ENCODE measurements at places on chromosomes 4 and X.
A peak's percentile ranks its signal among the peaks of the same experiment; 100 is the strongest.

- peak; percentile 77 for DNase-seq
Observed at GRCh38 chrX:129777218-129778030, 2.3 kb upstream of the SASH3 start.

GRCh38 chr4:76623217-76624045 is 188.4 kb downstream of the SHROOM3 start:
- DNase-seq, result no peak

GRCh38 chrX:150365990-150366911 is 3.1 kb downstream of the MAMLD1 start:
- DNase-seq, result peak; percentile 50

DNA sequence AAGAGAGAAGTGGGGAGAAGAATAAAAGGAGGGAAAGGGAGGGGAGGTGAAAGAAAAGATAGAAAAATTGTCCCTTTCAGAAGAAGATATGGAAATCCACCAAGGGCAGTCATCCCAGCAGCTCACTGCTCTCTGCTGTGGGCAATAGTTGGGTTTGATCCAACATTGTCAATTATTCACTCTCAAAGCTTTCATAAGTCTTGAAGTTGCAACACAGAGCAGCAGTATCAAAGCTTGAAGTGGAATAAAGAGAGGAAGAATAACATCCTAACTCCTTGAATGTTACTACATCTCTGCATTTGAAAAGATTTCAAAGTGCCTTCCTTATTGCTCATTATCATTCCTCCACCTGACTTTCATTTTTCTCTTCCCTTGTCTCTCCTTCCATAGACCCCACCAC is 62.3 kb upstream of the HHIP start:
- no peak for DNase-seq

GRCh38 chrX:112641449-112641848 is 38.3 kb downstream of the LHFPL1 start:
- no peak for DNase-seq

GRCh38 chr4:43325220-43325967 is 432.9 kb downstream of the GRXCR1 start:
- DNase-seq, result no peak

DNA sequence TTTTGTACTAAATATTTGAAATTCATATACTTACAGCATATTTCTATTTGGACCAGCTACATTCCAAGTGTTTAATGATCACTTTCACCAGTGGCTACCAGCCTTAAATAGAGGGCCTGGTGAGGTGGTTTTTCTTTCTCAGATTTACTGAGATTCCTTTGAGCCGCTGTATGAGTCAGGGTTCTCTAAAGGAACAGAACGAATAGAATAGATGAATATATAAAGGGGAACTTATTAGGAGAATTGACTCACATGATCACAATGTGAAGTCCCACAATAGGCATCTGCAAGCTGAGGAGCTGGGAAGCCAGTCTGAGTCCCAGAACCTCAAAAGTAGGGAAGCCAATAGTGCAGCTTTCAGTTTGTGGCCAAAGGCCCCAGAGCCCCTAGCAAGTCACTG is 146.2 kb upstream of the TLL1 start:
- DNase-seq, result no peak

DNA sequence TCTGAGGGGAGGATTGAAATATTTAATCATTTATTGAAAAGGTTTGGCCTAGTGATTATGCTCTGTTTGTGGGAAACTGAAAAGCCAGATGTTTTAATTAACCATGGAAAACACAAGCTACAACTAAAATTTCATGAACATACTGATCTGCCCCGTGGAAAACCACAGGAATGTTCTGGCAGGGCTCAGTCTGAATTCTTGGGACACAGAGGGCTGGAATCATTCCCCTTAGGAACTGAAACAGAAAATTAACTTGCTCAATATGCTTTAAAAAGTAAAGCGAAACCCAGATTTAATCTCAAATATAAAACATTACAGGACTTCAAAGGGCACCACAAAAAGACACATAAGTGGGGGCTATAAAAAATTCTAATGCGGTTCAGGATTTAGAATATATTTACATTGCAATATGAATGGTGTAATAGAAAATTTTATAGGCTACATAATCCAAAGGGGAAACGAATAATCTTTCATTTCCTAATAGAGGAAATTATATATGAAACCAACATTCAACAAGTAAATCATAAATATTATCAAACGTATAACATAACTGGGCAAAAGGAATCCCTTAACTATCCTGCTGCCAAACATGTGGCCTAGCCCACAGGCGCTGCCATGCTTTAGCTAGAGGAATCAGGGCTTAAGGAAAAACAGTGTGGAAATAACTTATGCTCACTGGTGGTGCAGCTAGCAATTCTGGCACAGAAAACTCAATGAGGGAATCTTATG is 70.9 kb downstream of the APBB2 start:
- DNase-seq, result no peak

DNA sequence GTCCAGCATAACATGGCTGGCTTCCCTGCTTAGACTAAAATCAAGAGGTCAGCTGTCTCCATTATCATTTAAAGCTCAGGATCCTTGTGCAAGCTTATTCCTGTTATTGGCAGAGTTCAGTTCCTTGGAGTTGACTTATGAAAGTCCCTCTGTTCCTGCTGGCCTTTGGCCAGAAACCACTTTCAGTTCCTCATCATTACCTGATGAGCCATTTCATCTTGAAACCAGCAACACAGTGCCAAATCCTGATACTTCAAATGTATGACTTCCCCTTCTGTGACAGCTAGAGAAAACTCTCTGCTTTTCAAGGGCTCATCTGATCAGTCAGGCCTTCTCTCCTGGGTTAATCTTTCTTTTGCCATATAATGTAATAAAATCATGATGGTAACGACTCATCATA is 110.6 kb upstream of the FSTL5 start:
- DNase-seq, result no peak
